Esophagus muscularis mucosa (tissue), 4 donors: ENCODE measurements at places on chromosomes 7 and 10. TPM values are rescaled to one million over a fixed set of nuclear protein-coding genes. Genes with fewer than 3 reads are reported as not detected.

DNA sequence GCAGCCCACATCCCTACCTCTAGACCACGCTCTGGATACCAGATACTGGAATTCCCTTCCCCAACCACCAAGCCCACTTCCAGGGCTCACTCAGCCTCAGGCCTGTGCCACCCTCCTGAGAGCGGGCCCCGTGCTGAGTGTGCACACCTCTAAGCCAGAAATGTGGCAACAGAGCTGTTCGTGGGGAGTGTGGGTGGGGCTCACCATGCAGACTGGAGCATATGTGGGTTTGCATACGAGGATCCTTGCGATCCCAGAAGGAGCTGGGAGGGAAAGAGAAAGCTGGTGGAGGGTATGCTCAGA is 13.0 kb upstream of the LIMK1 start:
- H3K27me3 ChIP-seq, result no peaks in the 10 kb centered on the region
- H3K4me3 ChIP-seq, result no peak overlapping the region
- no peak overlapping the region for H3K27ac ChIP-seq
- DNase-seq, result no peak
- H3K36me3 ChIP-seq, result peaks cover 14% of the 10 kb centered on the region

DNA sequence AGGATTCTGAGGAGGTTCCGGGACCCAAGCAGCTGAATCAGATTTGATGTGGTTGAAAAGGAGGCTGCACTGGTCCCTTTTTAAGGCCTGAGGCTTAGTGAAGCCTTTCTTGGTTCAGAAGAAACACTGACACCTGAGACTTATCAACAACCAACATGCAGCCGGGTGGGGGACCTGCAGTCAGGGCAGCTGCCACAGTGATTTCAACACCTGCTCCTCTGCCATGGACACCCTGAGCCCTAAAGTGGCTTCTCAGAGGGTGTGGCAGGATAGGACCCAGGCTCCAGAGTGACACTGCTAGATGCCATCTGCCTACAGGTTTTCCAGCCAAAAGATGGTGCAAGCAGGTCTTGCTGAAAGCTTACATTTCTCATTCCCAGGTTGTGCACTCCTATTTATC is 99.3 kb downstream of the COL13A1 start:
- no peak overlapping the region for H3K27ac ChIP-seq
- no peaks in the 10 kb centered on the region for H3K27me3 ChIP-seq
- no peaks in the 10 kb centered on the region for H3K4me1 ChIP-seq
- no peak overlapping the region for H3K4me3 ChIP-seq
- H3K36me3 ChIP-seq, result no peaks in the 10 kb centered on the region

DNA sequence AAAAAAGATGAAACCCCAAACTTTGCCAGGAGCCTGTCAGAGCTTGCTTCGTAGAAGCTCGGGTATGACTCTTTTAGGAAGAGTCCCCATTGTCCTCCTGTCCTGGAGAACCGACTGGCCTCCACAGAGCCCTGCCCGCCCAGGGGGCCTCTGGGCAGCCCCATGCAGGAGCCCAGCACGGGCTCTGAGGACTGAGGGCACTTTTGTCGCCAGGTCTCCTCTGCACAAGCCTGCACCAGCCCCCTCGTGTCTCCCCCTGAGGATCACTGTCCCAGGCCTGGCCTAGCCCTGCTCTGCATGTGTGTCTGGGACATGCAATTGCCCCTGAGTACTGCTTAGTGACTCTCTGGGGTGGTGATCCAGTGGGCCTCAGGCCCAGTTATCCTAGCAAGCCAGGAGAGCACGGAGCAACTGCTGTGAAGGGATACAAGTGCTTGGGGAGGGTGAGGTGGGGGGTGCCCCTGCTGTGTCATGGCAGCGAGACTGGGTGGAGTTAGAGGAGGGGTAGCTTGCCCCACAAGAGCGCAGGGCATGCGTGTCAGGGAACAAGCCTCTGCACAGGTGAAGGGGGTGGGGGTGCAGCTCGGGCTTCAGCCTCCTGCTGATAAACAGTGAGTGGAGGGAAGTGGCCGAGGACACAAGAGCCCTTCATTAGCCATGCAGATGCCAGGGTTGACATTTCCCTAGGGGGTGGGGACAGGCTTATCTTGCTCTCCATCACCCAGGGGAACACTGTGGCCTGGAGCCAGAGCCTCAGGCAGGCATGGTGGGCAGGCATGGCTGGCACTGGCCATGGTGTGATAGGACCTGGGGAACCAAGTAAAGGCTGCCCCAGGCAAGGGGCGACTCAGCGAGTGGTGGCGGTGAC is 143.4 kb downstream of the C10orf105 start:
- no peak for DNase-seq
- peaks cover 13% of the 10 kb centered on the region for H3K4me1 ChIP-seq
- H3K4me3 ChIP-seq, result no peak overlapping the region

- DNase-seq, result no peak
- no peak overlapping the region for H3K27ac ChIP-seq
- no peaks in the 10 kb centered on the region for H3K36me3 ChIP-seq
- no peaks in the 10 kb centered on the region for H3K27me3 ChIP-seq
- H3K4me3 ChIP-seq, result no peak overlapping the region
Measured at GRCh38 chr7:142876236-142876960, 9.1 kb downstream of the TRPV6 start.

GRCh38 chr7:10672186-10672585 is 301.5 kb upstream of the PHF14 start:
- H3K36me3 ChIP-seq, result no peaks in the 10 kb centered on the region
- no peak for DNase-seq
- H3K27ac ChIP-seq, result no peak overlapping the region
- H3K4me3 ChIP-seq, result no peak overlapping the region
- H3K27me3 ChIP-seq, result no peaks in the 10 kb centered on the region

- no peaks in the 10 kb centered on the region for H3K36me3 ChIP-seq
- H3K27me3 ChIP-seq, result no peaks in the 10 kb centered on the region
- H3K27ac ChIP-seq, result no peak overlapping the region
- no peaks in the 10 kb centered on the region for H3K4me1 ChIP-seq
- no peak overlapping the region for H3K4me3 ChIP-seq
Measured at GRCh38 chr7:132776048-132776620, 199.9 kb upstream of the PLXNA4 start.

DNA sequence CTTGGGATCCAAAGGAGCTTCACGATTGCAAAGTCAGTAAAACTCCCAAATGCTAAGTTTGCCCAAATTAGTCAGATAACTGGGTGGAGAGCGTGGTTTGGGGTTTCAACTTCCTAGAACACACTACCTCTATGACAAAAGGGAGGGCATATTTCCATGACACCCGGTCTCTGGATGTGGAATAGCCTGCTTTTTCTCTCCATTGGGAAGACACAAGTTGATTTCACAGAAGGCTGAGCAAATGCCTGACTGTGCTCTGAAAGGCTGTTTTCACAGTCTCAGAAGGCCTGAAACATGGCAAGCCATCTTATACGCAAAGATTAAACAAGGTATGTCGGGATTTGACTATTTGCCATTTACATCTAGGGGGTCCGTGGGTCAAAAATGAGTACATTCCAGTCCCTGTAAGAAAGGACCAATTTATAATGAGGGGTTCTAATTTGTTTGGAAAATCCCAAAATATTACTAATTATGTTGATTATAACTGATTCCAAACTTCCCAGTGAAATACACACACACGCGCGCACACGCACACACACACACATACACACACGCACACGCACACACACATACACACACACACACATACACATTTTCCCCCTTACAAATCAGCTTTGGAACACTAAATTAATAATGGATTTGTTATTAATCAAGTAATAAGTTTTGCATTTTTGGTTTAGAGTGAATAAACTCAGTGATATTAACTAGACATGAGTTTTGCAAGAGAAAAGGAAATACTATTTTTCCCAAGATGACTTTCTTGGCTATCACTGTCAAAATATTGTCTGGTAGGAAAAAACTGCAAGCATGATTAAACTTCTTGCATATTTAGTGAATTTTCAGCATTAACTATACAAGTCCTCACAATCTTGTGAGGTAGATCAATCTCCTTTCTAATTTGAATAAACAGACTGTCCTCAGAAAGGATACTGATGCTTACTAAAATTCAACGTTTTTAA is 105.0 kb downstream of the PRTFDC1 start:
- DNase-seq, result no peak
- no peak overlapping the region for H3K27ac ChIP-seq
- H3K4me3 ChIP-seq, result no peak overlapping the region
- H3K36me3 ChIP-seq, result no peaks in the 10 kb centered on the region

DNA sequence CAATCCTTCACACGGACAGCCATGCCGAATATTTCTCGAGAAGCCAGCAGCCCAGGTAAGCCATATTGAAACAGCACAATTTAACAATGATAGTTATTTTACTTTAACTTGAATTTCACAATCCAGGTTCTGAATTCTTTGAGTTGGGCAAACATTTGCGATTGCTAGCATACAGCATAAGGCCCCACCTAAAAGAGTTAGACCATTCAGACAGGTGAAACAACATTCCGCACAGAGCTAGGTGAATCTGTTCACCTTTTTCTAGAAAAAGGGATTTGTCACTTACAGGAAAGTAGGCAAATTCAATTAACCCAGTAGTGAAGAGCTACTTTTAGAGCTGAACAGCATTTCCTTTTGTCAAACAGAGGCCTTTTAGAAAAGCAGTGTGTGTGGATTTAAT is 45.3 kb downstream of the CREB3L2 start:
- no peaks in the 10 kb centered on the region for H3K36me3 ChIP-seq
- DNase-seq, result no peak
- H3K27ac ChIP-seq, result peak overlapping the region; percentile 82

GRCh38 chr10:114915294-114915693 is 22.7 kb upstream of the TRUB1 start:
- H3K4me1 ChIP-seq, result no peaks in the 10 kb centered on the region
- no peak overlapping the region for H3K27ac ChIP-seq
- no peaks in the 10 kb centered on the region for H3K27me3 ChIP-seq
- DNase-seq, result no peak
- no peak overlapping the region for H3K4me3 ChIP-seq
- no peaks in the 10 kb centered on the region for H3K36me3 ChIP-seq

DNA sequence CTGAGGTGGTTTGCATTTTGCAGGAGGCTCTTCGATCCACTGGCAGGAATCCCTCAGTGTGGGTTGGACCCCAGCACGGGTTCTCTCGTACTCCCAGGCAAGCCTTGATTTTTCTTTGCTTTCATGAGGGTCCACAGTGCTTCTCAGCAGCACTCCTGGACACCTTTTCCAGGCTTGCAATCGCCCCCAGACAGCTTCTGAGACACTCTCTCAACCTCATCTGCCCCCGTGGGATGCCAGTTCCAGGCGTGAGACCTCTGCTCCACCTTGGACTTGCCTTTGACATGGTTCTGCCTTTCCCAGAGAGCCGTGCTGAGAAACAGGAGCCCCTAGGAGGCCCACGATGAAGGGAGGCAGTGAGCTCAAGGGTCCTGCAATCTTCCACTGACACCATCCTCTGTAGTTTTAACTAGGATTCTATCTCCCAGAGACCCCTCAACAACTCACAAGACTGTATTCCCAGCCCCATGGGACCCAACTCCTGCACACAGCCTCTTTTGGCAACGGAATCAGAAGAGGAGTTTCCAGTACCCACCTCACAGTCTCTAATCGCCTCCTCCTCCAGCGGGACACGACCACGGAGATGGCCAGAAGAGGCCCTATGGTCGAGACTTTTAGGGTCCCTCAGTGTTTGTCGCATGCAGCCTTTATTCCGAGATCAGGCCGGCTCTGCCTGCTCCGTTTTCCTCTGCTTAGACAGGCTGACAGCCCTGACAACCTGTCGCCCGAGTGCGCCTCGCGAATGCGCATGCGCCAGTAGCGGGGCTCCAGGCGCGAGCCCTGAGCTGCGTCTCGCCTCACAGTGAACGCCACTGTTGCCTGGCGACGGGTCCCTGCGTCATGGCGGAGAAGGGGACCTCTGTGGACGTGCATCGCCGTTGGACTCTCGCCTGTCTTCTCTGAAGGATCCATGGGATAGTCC is 26.0 kb upstream of the ZNF273 start:
- H3K36me3 ChIP-seq, result no peaks in the 10 kb centered on the region
- H3K27ac ChIP-seq, result no peak overlapping the region
- H3K4me3 ChIP-seq, result peak overlapping the region; percentile 37

GRCh38 chr7:21276471-21277035 is 151.3 kb upstream of the SP4 start:
- no peaks in the 10 kb centered on the region for H3K4me1 ChIP-seq
- no peak overlapping the region for H3K4me3 ChIP-seq
- H3K36me3 ChIP-seq, result no peaks in the 10 kb centered on the region
- H3K27me3 ChIP-seq, result no peaks in the 10 kb centered on the region
- DNase-seq, result no peak

- no peaks in the 10 kb centered on the region for H3K27me3 ChIP-seq
- peak overlapping the region; percentile 62 for H3K27ac ChIP-seq
- no peaks in the 10 kb centered on the region for H3K4me1 ChIP-seq
Measured at GRCh38 chr10:12960941-12961340, 40.6 kb downstream of the CCDC3 start.

DNA sequence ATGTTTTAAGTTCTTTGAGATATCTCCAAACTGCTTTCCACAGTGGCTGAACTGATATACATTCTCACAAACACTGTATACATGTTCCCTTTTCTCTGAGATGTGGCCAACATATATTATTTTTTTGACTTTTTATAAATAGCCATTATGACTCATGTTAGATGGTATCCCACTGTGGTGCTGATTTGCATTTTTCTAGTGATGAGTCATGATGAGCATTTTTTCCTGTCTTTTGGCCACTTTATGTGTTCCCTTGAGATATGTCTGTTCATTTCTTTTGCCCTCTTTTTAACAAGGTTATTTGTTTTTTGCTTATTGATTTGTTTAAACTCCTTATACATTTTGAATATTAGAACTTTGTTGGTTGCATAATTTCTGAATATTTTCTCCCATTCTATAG is 1055.1 kb downstream of the NXPH1 start:
- H3K4me3 ChIP-seq, result no peak overlapping the region
- no peak overlapping the region for H3K27ac ChIP-seq
- H3K27me3 ChIP-seq, result no peaks in the 10 kb centered on the region
- DNase-seq, result no peak

- H3K27ac ChIP-seq, result no peak overlapping the region
- H3K4me1 ChIP-seq, result peaks cover 13% of the 10 kb centered on the region
- no peaks in the 10 kb centered on the region for H3K36me3 ChIP-seq
- DNase-seq, result no peak
- no peaks in the 10 kb centered on the region for H3K27me3 ChIP-seq
Measured at GRCh38 chr10:70544431-70545340, 57.9 kb downstream of the PRF1 start.

- H3K27ac ChIP-seq, result no peak overlapping the region
- H3K4me3 ChIP-seq, result no peak overlapping the region
- H3K27me3 ChIP-seq, result no peaks in the 10 kb centered on the region
- no peak for DNase-seq
- H3K36me3 ChIP-seq, result no peaks in the 10 kb centered on the region
Measured at GRCh38 chr7:20229646-20230500, 12.7 kb upstream of the MACC1 start.

- H3K27me3 ChIP-seq, result no peaks in the 10 kb centered on the region
- no peak overlapping the region for H3K4me3 ChIP-seq
- no peaks in the 10 kb centered on the region for H3K36me3 ChIP-seq
Measured at GRCh38 chr7:112385516-112385915, 64.7 kb upstream of the IFRD1 start.

The CLCN1 gene
- total RNA-seq, result not detected

The TMEM184A gene
- total RNA-seq, result 0.23 TPM

The COL17A1 gene
- 0.29 TPM for total RNA-seq

The CALHM3 gene
- total RNA-seq, result not detected

The AKR1D1 gene
- not detected for total RNA-seq

The HKDC1 gene
- not detected for total RNA-seq

The CUZD1 gene
- total RNA-seq, result 0.45 TPM
